ENCODE measurements at places on chromosomes 3 and 15. TPM values are rescaled to one million over a fixed set of nuclear protein-coding genes. Genes with fewer than 3 reads are reported as not detected.
A peak's percentile ranks its signal among the peaks of the same experiment; 100 is the strongest.

DNA sequence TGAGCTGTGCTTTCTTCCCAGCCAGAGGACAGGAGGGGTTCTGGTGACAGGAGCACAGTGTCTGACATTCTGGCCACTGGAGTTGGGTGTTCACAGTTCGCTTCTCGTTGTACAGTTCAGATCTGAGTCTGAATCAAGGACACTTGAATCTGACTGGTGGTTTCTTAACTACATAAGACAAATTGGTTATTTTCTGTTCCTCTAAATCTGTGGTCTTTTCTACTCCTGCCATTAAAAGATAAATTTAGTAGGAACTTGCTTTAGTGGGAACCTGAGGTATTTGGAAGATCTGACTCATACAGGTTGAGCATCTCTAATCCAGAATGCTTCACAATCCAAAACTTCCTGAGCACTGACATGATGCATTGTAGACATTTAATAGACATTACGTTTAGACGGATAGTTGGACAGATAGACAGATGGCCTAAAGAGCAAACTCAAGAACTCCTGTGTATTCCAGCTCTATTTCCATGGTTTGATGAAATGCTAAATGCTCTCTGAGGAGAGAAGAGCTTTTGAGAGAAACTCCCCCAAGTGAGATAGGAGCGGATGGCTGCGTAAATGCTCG, 71.0 kb downstream of the CCK start:
- H3K27me3 ChIP-seq: no peaks in the 10 kb centered on the region
- H3K4me3 ChIP-seq: no peak overlapping the region
- no peaks in the 10 kb centered on the region for H3K4me1 ChIP-seq
- H3K27ac ChIP-seq: no peak overlapping the region
- peaks cover 63% of the 10 kb centered on the region for H3K36me3 ChIP-seq
- no peak for DNase-seq

- no peak for DNase-seq
- H3K36me3 ChIP-seq: no peaks in the 10 kb centered on the region
- H3K4me1 ChIP-seq: no peaks in the 10 kb centered on the region
Observed at GRCh38 chr15:100073982-100074381, 267.8 kb downstream of the ADAMTS17 start.

DNA sequence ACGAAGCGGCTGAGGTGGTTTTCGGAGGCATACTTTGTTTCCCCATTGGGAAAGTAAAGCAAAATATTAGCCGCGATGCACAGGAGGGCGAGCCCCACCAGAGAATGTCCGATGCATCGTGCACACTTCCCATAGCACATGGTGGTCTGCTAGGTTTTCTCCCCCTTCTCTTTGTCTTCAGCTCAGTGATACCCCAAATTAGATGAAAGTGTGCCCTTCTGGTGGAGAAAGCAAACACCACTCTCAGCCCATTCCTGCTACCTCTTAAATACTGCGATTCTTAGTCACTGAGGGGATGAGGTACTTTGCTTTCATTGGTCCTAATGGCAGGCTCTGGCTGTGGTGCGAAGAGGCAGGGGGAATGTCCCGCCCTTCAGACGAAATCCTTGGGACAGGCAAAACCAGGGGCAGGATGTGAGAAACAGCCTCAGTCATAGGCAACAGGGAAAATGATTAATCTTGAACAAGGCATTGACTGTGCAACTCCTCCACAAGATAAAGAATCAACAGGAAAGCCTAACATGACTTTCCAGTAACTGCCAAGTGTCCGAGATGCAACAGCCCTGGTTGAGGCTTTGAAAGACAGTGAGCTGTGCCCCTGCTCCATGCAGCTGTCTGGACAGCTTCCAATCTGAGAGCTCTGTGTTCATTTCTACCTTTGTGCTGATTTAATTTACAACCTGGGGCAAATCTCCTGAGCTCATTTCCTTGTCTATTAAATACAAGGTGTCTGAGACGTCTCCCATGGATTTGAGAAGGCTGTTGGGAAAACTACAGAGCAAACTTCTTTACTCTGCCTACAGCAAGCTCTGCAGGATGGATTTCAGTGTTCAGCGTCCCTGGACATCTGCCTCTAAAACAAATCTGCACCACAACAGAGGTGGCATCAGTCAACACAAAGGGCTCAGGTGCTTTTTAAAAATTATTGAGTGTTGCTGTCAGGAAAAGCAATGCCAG, at the start of gene TM4SF1:
Gene TM4SF1, minus strand, starts transcription at position 242 of the 957 bp plus-strand sequence. Its CDS starts 102 bp downstream, at position 140.
- H3K27me3 ChIP-seq: no peaks in the 10 kb centered on the region
- H3K27ac ChIP-seq: peak within 1 kb of the TSS; percentile 88
- DNase-seq: peak; percentile 51
- peaks cover 7% of the 10 kb centered on the region for H3K4me1 ChIP-seq
- H3K4me3 ChIP-seq: peak within 1 kb of the TSS; percentile 60
- no peaks in the 10 kb centered on the region for H3K36me3 ChIP-seq

DNA sequence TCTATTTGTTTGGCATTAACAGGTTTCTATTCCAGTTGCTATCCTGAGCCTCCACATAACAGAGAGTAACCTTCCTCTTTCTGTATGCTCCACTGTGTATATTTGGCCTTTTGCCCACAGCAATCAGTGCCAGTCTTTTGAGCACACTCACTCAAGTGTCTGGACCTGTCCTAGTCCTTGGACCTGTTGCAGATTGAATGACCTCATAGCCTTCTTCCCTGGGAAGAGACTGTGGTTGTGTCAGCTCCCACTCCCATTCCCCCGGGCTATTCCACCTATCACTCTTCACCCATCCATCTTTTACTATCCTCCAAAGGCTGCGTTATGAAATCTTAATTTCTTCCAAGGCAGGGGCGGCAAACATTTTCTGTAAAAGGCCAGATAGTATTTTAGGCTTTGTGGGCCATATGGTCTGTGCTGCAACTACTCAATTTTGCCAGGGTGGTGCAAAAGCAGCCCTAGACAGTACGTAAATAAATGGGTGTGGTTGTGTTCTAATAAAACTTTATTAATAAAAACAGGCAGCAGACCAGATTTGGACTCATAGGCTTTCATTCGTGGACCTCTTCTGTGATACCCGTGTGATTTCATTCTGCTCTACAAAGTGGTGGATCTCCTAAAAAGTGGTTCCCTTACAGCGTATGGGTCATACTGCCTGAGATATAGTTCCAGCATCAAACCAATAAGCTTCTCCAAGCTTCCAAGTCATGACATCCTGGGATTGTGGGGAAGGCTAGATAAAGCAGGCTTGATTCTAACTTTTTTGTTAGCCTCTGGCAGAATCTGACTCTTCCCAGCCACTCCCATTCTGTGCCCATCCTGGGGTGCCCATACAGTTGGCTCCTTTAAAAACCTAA, 57.4 kb downstream of the CDAN1 start:
- H3K4me1 ChIP-seq: no peaks in the 10 kb centered on the region
- no peak overlapping the region for H3K27ac ChIP-seq
- no peak overlapping the region for H3K4me3 ChIP-seq

- DNase-seq: no peak
- peaks cover 26% of the 10 kb centered on the region for H3K4me1 ChIP-seq
- no peak overlapping the region for H3K27ac ChIP-seq
Observed at GRCh38 chr15:64480891-64481290, 20.5 kb downstream of the ZNF609 start.

DNA sequence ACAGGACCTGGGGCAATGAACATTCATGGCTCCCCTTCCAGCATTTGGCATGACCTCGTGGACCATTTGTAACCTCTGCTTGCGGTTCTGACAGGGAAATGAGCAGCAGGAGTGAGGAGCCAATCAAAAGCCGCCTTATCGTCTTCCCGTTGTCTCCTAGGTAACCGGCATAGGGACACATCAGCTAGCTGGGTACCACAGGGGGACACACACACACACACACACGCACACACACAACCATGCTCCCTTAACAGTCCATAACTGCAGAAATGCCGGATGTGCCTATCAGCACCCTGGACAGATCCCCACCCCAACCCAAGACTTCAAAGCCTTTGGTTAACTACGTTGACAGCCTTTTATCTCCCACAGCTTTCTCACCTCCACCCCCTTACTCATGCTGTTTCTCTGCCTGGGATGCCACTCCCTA, 53.4 kb upstream of the CCDC174 start:
- peaks cover 18% of the 10 kb centered on the region for H3K27me3 ChIP-seq
- no peaks in the 10 kb centered on the region for H3K36me3 ChIP-seq

DNA sequence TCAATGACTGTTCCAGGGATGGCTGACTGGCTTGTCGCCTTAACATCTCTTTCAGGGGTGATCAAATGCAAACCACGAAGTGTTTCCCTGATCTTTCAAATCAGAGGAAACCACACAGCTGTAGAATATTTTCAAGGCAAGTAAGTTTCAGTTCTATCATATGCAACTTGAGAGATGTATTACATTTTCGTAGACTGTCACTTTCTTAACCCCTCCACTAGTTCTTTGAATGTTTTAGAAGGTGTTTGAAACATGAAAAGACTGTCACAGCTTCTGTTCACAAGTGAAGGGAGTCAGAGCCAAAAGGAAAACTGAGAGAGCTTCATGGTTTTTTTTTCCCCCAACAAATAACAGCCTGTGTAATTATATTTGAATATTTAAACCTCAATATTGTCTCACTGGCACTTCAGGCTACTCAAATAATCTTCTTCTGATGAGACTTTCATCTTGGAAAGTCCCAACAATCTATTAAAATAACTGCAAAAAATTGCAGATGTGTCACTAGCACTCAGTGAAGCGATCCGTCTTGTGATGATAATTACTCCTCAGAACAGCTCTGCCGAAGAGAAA, 25.9 kb upstream of the CAPN7 start:
- no peak overlapping the region for H3K4me3 ChIP-seq
- H3K27me3 ChIP-seq: no peaks in the 10 kb centered on the region
- no peaks in the 10 kb centered on the region for H3K4me1 ChIP-seq
- no peak overlapping the region for H3K27ac ChIP-seq

DNA sequence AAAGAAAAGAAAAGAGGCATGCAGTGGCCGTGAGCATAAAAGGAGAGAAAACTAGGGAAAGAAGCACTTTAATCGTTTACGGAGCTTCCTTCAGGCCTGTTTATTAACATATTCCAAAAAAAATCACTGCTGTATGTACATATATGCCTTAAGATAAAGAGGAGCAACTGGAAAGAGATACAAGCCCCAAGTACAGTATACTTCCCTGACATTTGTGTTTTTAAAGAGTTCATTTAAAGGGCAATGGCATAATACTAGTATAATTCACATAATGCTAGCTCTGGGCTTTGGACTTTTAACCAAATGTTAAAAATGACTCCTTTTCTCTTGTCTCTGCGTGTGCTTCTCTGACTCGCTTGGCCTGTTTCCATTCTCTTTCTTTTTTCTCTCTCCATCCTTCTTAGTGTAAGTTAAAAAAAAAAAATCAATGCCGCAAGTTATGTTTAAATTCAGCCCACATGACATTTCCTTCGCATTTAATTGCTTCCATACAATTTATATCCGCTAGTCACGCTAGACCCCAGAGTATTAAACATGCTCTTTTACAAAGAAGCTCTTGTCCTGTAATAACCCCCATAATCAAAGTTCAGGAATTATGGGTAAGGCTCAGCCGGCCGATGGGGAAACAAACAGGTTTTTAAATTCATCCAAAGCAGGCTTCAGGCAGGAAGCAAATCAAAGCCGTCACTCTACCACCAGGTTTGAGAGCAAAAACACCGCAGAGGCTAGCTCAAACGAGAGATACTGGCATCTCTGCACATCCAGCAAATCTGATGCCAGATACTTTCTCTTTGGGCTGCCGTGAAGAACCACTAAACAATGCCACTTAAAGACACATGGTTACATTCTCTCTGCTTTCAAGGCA, 19.4 kb downstream of the WWTR1 start:
- DNase-seq: peak; percentile 66
- H3K36me3 ChIP-seq: no peaks in the 10 kb centered on the region
- H3K4me3 ChIP-seq: no peak overlapping the region
- no peak overlapping the region for H3K27ac ChIP-seq
- peaks cover 46% of the 10 kb centered on the region for H3K4me1 ChIP-seq

- H3K36me3 ChIP-seq: no peaks in the 10 kb centered on the region
- H3K27me3 ChIP-seq: no peaks in the 10 kb centered on the region
- peak; percentile 67 for DNase-seq
Observed at GRCh38 chr15:66566963-66567531, 1.2 kb upstream of the LCTL start.

DNA sequence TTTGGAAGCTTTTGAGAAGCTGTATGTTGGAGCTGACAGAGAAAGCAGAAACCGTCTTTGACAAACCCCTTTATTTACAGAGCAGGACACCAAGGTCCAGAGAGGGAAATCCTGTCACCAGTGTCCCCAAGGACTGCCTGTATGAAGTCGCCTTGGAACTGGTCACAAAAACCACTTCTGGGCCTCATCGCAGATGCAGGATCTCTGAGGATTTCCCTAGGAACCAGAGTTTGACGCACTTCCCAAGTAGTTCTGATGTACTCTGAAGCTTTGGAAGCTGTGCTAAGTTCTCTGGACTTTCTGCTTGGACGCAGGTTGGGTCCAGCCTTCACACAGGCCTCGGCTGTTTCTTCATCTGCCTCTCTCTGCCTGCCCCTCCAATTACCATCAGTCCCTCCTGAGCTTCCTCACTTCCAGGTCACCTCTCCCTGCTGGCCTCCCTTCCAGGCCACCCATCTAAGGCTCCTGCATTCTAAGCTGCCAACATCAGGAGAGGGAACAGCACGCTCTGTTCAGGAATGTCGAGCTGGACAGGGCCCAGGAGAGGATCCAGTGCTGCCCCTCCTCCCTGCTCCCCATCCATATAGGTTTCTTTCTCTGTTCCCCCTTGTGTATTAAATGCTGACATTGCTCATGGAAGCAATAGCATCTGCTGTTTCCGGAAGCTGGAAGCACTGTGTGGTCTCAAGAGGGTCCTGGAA, 270.8 kb downstream of the OPA1 start:
- H3K4me3 ChIP-seq: no peak overlapping the region
- no peaks in the 10 kb centered on the region for H3K27me3 ChIP-seq
- no peaks in the 10 kb centered on the region for H3K4me1 ChIP-seq
- H3K27ac ChIP-seq: no peak overlapping the region
- DNase-seq: peak; percentile 43
- H3K36me3 ChIP-seq: no peaks in the 10 kb centered on the region

GRCh38 chr15:70049701-70050301, 47.9 kb downstream of the TLE3 start:
- no peaks in the 10 kb centered on the region for H3K4me1 ChIP-seq
- DNase-seq: no peak
- H3K4me3 ChIP-seq: no peak overlapping the region
- H3K36me3 ChIP-seq: no peaks in the 10 kb centered on the region

DNA sequence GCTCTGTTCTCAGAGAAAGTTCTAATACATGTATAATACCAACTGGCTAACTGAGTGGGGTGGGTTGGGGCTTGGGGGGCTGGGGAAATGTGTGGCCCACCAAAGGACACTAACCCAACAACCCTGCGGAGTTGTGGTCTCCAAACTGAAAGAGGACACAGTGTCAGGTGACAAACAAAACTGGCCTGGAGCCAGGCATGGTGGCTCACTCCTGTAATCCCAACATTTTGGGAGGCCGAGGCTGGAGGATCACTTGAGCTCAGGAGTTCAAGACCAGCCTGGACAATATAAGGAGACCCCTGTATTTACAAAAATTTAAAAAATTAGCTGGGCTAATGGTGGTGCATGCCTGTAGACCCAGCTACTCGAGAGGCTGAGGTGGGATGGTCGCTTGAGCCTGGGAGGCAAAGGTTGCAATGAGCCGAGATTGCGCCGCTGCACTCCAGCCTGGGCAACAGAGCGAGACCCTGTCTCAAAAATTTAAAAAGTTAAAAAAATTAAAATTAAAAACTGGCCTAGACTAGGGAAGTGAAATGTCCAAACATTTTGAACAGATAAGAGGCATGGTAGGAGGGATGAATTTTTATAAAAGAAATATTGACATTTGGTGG, 31.7 kb upstream of the SRP14 start:
- no peak overlapping the region for H3K27ac ChIP-seq
- H3K4me3 ChIP-seq: no peak overlapping the region
- H3K4me1 ChIP-seq: peaks cover 23% of the 10 kb centered on the region
- H3K27me3 ChIP-seq: no peaks in the 10 kb centered on the region

ALAS1 gene
- total RNA-seq: 233 TPM

TIMP4 gene
- 4.0 TPM for total RNA-seq

POLQ gene
- 0.32 TPM for total RNA-seq

LMLN gene
- total RNA-seq: 11.2 TPM

Measured in adrenal gland (tissue), 19 donors.